ENCODE measurements at places on chromosomes 1 and 21.
A peak's percentile ranks its signal among the peaks of the same experiment; 100 is the strongest.

- DNase-seq: no peak
Observed at GRCh38 chr1:101205457-101205856, 31.4 kb upstream of the S1PR1 start.

DNA sequence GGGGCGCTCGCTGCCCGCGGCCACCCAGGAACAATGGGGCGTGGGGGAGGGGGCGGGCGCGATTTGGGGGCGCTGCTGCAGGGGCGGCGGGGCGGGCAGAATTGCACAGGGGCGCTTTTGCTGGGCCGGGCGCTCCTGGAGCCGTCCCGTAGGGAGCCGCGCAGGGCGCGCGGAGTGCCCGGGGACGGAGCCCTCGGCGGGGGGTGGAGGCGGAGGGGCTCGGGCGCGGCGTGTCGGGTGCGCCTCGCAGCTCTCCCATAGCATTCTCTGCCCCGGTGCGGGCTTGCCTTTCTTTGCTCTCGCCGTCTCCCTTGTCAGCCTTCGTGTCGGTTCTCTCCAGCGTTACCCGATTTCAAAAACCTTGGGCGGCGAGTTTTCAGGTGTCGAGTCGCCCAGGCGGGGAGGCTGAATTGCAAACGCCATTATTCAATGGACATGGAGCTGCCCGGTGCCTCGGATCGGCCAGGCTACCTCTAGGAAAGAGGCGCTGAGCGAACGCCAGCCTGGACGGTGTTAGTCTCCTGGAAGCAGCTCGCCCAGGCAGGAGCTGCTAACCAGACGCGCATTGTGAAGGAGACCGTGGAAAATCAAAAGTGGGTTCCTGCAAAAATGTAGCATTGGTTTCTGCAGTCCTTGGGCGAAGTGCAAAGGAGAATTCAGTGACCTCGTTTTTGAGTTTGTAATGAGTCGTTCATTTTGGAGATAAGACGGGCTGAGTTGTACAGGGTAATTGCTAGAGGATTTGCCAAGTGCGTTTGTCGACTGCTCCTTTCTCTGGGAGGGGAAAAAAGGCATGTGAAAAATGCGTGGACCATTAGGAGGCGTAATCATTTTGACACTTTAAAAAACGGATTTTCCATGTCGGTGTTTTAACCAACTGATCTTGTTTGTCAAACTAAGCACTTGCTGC, 626 bp downstream of the CXADR start:
- no peak for DNase-seq

- DNase-seq: peak; percentile 47
Observed at GRCh38 chr1:173409613-173410012, 67.5 kb upstream of the PRDX6 start.

GRCh38 chr21:45019076-45019886, 55.1 kb upstream of the ADARB1 start:
- no peak for DNase-seq

DNA sequence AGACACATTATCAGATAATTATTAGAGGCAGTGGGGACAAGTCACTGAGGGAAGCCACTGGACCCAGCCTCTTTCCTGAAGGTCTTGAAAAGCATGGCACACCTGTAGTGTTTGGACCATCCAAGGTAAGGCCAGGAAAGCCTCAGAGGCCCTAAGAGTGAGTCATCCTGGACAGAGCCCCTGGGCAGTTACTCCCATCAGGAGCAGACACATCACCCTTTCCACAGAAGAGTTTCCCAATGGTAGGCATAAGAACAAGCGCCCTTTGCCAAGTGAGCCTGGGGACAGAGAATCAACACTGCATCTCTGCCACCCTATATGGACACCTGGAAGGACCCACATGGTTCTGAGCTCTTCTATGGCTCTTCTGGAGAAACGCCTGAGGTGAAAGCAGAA, 136.0 kb downstream of the PLXNA2 start:
- no peak for DNase-seq
